Activated CD4-positive, alpha-beta memory T cell treated with anti-CD3 and anti-CD28 coated beads for 36 hours (primary cell): ENCODE measurements at places on chromosomes 5 and 9. TPM values are rescaled to one million over a fixed set of nuclear protein-coding genes. Genes with fewer than 3 reads are reported as not detected.

DNA sequence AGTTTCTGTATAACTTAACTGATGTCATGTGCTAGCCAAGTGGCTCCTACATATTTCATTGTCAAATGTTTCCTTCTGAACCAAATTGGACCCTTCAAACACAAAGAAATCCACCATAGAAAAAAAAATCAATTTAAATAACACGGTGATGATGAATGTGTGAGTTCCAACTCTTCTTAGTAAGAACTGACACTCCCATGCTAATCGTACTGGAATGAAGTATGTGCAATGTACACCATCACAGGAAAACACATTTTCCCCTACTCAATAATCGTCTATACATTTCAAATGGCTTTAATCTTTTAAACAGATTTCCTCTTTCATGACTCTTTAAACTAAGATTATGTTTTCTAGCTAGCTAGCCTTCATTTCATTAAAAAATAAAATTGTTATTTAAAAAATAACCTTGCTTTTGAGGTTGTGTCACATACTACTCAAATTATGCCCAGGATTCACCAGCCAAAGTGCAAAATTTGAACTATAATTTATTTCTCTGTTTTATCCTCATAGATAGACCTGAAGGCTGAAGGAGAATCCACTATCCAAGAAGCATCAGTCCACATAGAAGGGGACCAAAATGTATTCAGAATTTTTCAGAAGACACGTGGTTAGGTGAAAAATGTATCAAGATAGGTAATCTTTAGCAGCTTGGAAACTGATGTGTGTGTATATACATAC, 131.0 kb upstream of the ITGA1 start:
- no peak for DNase-seq

CTSV gene
- 1.4 TPM for total RNA-seq

DNA sequence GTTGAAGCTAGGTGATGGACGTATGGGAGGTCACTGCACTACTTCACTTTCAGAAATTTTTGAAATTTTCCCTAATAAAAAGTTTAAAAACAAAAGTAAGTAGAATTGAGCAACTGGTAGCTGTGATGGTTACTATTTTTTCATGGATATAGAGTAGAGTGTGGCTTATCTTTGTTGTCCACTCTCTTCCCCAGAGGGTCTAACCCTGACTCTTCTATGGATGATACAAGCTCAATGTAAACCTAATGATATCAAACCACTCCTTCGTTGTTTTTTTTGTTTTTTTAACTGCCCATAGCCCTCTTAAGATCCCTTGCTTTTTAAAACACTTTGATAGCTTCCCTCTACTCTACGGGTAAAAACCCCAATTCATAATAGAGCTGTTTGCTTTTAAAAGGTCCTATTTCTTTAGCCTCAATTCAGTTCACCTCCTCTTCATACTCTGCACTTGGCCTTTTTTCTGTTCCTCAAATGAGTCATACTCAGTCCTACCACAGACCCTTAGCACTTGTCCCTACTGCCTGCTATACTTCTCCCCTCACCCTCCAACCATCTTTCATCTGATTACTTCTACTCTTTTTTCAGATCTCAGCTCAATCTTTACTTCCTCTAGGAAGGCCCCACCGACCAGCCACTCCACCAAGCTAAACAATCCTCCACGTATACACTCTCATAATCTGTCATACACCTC, 2.6 kb downstream of the HDAC3 start:
- no peak for DNase-seq

TPPP gene
- 0.53 TPM for total RNA-seq

DNA sequence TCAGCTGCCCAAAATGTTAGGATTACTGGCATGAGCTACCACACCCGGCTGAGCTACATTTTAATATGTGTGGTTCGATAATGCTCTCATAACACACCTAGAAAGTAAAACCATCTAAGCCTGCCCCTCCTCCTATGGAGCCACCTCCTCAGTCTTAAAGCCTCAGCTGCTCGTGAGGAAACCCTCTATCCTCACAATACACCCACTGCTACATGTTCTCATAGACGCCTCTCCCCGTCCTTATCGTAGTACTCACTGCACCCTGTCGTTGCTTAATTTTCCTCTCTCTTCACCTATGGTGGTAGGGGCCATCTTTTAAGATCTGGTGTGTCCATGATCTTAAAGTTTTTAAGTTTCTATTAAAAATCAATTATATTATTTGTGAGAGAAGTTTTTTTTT, 72.9 kb downstream of the RCL1 start:
- peak; percentile 45 for DNase-seq

AGXT2 gene
- not detected for total RNA-seq

TIMD4 gene
- total RNA-seq: 1.8 TPM

- DNase-seq: no peak
Observed at GRCh38 chr5:150329038-150329437, 26.3 kb upstream of the ARSI start.

DNA sequence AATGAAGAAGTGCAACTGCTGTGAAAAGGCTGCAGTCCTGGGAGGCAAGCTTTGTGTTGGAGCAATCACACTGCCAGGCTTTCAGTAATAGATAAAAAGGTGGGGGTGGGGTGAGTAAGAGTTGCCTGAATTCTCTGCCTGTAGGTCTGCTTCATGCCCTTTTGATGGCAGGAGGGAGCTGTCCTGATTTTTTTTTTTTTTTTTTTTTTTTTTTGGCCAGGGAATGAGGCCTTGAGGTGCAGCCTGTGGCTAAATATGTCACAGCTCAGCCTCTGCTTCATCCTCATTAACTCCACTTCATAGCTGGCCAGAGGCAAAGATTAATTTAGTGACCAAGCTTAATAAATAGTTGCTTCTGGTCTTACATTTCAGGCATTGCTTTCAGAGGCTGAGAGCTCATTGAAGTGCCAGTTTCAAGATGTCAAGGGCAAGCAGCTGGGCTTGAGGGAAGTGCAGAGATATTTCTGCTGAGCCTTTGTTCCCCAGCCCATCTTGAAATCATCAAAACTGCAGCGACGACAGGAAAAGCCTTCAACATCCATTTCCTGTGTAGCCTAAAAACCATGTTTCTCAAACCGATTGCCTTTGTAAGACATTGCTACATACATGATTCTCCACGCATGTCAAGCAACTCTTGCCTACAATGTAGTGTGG, 134.7 kb downstream of the MACIR start:
- no peak for DNase-seq

- DNase-seq: no peak
Observed at GRCh38 chr5:75681125-75681830, 36.0 kb downstream of the POC5 start.

DNA sequence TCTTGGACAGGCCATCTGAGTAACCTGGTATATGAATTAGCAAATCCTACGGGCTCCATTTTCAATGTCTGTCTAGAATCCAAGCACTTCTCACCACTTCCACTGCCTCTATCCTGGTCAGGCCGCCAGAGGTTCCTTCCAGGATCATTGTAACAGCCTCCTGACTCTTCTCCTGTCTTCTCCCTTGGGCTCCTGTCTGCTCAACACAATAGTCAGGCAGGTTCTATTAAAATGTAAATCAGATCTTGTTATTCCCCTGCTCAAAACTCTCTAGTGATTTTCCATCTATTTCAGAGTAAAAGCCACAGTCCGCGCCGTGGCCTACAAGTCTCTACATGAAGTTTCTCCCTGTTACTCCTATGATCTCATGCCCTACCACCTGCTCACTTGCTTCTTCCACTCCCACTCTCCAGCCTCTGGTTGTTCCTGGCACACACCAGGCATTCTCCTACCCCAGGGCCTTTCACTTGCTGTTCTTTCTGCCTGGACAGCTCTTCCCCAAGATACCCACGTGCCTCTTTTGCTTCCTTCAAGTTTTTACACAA, 21.7 kb downstream of the ZNF366 start:
- DNase-seq: no peak

DNA sequence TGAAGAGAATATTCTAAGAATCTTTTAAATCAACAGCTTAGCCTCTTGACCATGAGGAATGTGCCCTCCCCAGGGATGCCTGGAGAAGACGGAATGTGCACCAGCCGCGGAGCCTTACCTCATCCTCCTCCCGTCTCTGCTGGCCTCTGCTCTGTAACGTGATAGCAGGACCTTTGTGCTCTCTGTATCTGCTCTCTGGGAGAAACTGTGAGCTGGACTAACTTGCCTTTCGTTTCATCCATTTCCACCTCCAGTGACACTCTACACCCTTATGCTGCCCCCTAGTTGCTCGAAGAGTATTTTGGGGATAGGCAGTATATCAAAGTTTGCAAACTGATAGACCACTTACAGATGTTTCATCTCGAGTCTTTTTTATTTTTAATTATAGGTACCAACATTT, 141.4 kb downstream of the NPR3 start:
- no peak for DNase-seq

CDKN2B gene
- 0.05 TPM for total RNA-seq
